ENCODE measurements at places on chromosomes 3 and 15. TPM values are rescaled to one million over a fixed set of nuclear protein-coding genes. Genes with fewer than 3 reads are reported as not detected.
A peak's percentile ranks its signal among the peaks of the same experiment; 100 is the strongest.

- H3K36me3 ChIP-seq = no peaks in the 10 kb centered on the region
- DNase-seq = no peak
- H3K4me3 ChIP-seq = no peak overlapping the region
- peak overlapping the region; percentile 68 for H3K27ac ChIP-seq
- no peaks in the 10 kb centered on the region for H3K4me1 ChIP-seq
Observed at GRCh38 chr3:81484520-81484919, 276.9 kb downstream of the GBE1 start.

DNA sequence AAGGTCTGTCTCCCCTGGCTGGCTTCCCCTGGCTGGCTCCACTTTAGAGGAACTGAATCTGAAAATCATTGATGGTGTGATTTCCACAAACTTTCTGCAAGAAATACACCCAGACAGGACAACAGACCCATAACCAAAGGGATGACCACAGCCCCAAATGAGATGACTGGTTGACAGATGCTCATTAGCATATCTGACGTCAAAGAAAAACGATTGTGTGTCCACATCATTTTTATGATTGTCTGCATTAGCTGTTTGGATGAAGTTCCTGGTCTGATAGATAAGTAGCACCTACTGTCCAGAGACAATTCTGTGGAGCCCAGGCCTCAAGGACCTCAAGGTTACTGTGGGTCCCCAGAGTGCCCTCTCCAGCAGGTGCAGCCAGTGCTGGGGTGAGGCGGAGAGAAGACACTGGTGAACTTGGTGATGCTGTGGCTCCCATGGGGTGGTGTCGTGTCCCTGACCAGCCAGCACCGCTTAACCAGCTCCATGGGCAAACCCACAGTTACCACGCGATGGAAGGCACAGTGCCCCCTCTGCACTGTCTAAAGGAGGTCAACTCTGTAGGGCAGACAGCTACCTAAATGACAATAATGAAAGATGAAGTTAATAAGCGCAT, 127.4 kb downstream of the NSMCE3 start:
- no peaks in the 10 kb centered on the region for H3K4me1 ChIP-seq
- DNase-seq = no peak
- no peak overlapping the region for H3K4me3 ChIP-seq
- no peak overlapping the region for H3K27ac ChIP-seq
- no peaks in the 10 kb centered on the region for H3K36me3 ChIP-seq

DNA sequence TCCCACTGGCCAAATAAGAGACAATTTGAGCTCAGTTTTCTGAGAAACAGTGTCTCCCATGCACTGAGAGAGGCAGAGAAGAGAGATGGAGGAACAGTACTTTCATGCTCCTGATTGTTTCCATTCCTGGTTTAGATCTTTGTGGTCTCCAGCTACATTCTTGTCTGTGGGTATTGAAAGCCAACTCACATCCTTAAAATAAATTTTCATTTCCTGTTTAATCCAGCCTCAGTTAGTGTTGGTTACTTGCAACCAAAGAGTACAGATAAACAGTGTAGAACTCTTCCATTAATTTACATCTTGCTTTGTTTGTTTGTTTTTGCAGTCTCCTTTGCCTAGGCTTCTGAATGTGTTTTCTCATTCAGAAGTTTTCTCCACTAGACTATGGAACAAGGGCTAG, 123.7 kb upstream of the CLSTN2 start:
- no peak for DNase-seq
- H3K27me3 ChIP-seq = no peaks in the 10 kb centered on the region
- no peak overlapping the region for H3K27ac ChIP-seq
- no peak overlapping the region for H3K4me3 ChIP-seq
- no peaks in the 10 kb centered on the region for H3K4me1 ChIP-seq

GRCh38 chr3:190697901-190698300, 164.6 kb downstream of the GMNC start:
- no peaks in the 10 kb centered on the region for H3K4me1 ChIP-seq
- DNase-seq = no peak
- H3K27me3 ChIP-seq = no peaks in the 10 kb centered on the region

DNA sequence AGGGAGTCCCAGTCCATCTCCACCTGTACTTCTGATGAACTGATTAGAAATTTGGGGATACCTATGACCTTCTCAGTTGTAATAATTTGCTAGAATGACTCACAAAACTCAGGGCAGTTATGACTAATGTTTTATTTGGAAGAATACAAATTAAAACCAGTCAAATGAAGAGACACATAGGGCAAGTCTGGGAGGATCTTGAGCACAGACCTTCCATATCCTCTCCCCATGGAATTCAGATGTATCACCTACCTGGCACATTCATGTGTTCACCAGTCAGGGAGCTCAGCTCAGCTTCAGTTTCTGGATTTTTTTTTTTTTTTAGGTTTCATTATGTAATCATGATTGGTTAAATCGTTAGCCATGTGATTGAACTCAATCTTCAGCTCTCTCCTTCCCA, 247.7 kb downstream of the VGLL3 start:
- H3K27ac ChIP-seq = no peak overlapping the region
- no peak overlapping the region for H3K4me3 ChIP-seq
- H3K36me3 ChIP-seq = no peaks in the 10 kb centered on the region

GRCh38 chr3:109863701-109864100, 526.4 kb upstream of the DPPA4 start:
- no peaks in the 10 kb centered on the region for H3K36me3 ChIP-seq
- no peak overlapping the region for H3K4me3 ChIP-seq
- DNase-seq = no peak
- no peak overlapping the region for H3K27ac ChIP-seq
- H3K4me1 ChIP-seq = no peaks in the 10 kb centered on the region

DNA sequence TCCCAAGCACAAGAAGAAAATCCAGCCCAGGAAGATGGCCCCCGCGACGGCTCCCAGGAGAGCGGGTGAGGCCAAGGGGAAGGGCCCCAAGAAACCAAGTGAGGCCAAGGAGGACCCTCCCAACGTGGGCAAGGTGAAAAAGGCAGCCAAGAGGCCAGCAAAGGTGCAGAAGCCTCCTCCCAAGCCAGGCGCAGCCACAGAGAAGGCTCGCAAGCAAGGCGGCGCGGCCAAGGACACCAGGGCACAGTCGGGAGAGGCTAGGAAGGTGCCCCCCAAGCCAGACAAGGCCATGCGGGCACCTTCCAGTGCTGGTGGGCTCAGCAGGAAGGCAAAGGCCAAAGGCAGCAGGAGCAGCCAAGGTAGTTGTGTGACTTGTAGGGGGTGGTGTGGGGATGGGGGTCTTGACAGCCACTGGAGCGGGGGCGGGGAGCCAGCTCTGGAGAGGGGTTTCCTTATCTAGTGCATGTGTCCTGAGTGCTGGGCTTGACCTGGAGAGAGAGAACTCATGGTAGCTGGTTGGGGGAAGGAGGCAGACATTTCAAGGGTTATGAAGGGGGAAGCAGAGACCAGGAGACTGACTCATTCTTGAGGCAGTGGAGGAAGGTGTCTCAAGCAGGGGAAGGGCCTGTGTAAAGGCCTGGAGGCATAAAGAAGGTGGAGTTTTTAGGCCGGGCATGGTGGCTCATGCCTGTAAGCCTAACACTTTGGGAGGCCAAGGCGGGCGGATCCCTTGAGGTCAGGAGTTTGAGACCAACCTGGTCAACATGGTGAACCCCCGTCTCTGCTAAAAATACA, 6.2 kb downstream of the H1-8 start:
- no peaks in the 10 kb centered on the region for H3K4me1 ChIP-seq
- no peak for DNase-seq
- no peaks in the 10 kb centered on the region for H3K27me3 ChIP-seq
- H3K4me3 ChIP-seq = no peak overlapping the region
- H3K36me3 ChIP-seq = no peaks in the 10 kb centered on the region

DNA sequence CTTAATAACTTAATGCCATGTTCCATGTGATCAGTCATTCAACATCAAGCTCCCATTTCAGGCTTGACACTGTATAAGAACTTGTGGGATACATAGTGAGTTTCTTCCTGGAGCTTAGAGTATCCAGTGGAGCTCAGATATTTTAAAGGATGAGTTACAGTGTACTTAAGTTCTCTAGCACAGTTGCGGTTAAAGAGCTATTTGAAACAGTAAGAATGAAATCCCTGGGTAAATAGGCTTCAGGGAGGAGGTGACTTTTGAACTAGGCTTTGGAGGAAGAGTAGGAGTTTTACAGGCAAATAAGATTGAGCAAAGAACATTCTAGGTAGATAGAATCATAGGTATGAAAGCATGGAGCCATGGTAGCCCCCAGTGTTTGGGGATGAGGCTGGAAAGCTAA, 3.8 kb downstream of the ZNF592 start:
- H3K4me3 ChIP-seq = no peak overlapping the region
- H3K4me1 ChIP-seq = peaks cover 2% of the 10 kb centered on the region
- no peaks in the 10 kb centered on the region for H3K36me3 ChIP-seq
- DNase-seq = no peak

- H3K4me1 ChIP-seq = no peaks in the 10 kb centered on the region
- peak; percentile 92 for DNase-seq
- H3K36me3 ChIP-seq = no peaks in the 10 kb centered on the region
- H3K27ac ChIP-seq = no peak overlapping the region
- no peaks in the 10 kb centered on the region for H3K27me3 ChIP-seq
Observed at GRCh38 chr3:54853573-54854404, 74.1 kb downstream of the LRTM1 start.

- no peak overlapping the region for H3K27ac ChIP-seq
- no peaks in the 10 kb centered on the region for H3K4me1 ChIP-seq
- no peak for DNase-seq
Observed at GRCh38 chr3:32434206-32434605, 42.6 kb downstream of the CMTM7 start.

DNA sequence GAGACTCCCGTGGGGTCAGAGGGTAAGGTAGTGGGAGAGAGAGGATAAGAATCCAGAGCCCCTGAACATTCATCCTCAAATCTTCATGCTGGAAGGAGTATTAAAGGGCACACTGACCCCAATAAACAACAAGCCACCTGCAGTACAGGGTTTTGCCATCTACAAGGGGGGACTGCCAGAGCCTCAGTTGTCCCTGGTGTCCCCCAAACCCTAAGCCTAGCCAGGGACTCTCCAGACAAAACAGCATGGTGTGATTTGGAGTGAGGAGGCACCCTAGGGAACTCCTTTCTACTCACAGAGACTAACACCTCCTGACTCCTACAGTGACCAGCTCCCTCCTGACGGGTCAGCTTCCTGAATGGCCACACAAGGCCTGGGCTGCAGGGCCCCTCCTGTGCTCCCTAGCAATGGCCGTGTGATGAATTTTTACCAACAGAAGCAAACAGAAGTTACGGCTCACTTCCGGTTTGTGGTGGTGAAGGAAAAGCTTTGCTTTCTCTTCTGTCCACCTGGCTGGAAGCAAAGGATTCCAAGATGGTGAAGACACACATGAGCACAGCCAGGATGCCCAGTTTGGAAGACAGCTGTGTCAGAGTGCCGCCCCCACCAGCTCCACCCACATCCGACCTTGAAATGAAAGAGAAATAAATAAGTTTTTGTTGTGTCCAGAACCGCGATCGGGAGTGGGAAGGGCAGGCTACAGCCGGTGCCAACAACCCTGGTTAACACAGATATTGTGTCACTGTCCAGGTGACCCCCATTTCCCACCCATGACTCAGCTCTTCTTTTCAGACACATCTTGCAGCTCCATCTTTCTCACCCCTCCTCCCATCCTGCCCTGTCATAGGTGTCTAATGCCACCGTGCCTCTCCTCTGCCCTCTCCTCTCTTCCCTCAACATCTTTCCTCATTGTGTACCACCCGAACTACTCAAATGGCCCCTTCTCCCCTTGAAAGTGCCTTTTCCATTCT, 69.6 kb upstream of the ATP13A3 start:
- DNase-seq = no peak
- no peak overlapping the region for H3K4me3 ChIP-seq
- H3K27ac ChIP-seq = no peak overlapping the region
- peaks cover 2% of the 10 kb centered on the region for H3K4me1 ChIP-seq
- no peaks in the 10 kb centered on the region for H3K36me3 ChIP-seq

GRCh38 chr15:98838387-98839259, 169.0 kb downstream of the PGPEP1L start:
- H3K4me1 ChIP-seq = peaks cover 8% of the 10 kb centered on the region
- no peaks in the 10 kb centered on the region for H3K27me3 ChIP-seq
- no peak overlapping the region for H3K4me3 ChIP-seq
- no peak overlapping the region for H3K27ac ChIP-seq
- no peaks in the 10 kb centered on the region for H3K36me3 ChIP-seq
- DNase-seq = no peak

DNA sequence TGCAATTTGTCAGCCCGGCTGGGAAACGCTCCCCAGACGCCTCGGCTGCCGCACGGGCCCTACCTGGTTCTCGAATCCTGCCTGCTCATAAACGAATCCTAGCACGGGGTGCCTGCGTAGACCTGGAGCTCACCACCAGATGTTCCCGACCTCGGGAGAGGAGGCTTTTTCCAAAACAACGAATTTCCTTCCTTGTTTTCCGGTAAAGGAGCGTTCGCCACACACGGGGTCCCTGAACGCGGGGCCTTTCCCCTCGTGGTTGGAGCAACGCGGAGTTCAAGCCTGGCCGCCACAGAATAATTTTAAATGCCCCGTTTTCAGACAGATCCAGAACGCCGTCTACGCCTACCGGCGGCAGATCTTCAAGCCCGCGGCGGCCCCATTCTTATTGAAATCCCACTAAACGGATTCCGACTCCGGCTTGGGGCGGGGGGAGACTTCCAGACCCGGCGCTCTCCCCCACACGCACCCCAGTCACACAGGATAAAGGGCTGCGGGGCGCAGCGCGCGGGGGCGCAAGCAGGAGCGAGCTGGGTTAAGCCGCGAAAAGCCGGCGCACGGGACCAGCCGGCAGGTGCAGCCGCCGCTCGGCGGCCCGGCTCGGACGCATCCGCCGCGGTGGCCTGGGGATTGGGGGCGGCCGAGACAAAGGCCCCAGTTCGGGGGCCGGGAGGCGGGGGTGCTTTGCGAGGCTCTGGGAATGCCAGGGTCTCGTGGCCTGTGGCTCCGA, 895 bp downstream of the GATA2 start:
- DNase-seq = no peak
- no peaks in the 10 kb centered on the region for H3K4me1 ChIP-seq
- H3K4me3 ChIP-seq = no peak overlapping the region
- no peak overlapping the region for H3K27ac ChIP-seq
- no peaks in the 10 kb centered on the region for H3K36me3 ChIP-seq

- H3K4me3 ChIP-seq = no peak overlapping the region
- no peaks in the 10 kb centered on the region for H3K36me3 ChIP-seq
- peak overlapping the region; percentile 17 for H3K27ac ChIP-seq
- no peak for DNase-seq
- H3K4me1 ChIP-seq = peaks cover 11% of the 10 kb centered on the region
Observed at GRCh38 chr3:112382543-112383160, 49.7 kb downstream of the CD200 start.

Gene CLDN16
- not detected for total RNA-seq

Gene STXBP5L
- total RNA-seq = 0.16 TPM

Gene TMEM158
- 3.2 TPM for total RNA-seq

Gene MFGE8
- total RNA-seq = 1,647 TPM

Gene WDR73
- 27.3 TPM for total RNA-seq

Gene CNTN3
- total RNA-seq = 9.8 TPM

Gene CHST13
- total RNA-seq = 0.33 TPM

Gene ATP13A5
- total RNA-seq = not detected

Gene MESP2
- total RNA-seq = not detected

Gene FBLN2
- total RNA-seq = 117 TPM
